Frontal cortex (tissue), 4 donors: ENCODE measurements at places on chromosomes 4 and X. TPM values are rescaled to one million over a fixed set of nuclear protein-coding genes. Genes with fewer than 3 reads are reported as not detected.

Gene CLGN
- total RNA-seq, result 4.5 TPM

GRCh38 chr4:88457307-88458103 lies 586 bp downstream of the HERC5 start:
- no peak for DNase-seq

GRCh38 chrX:124518885-124519284 lies 172.5 kb downstream of the SH2D1A start:
- DNase-seq, result no peak

- no peak for DNase-seq
Observed at GRCh38 chr4:925171-925570, 6.9 kb downstream of the GAK start.

GRCh38 chr4:27040356-27040755 lies 179.7 kb downstream of the STIM2 start:
- no peak for DNase-seq

DNA sequence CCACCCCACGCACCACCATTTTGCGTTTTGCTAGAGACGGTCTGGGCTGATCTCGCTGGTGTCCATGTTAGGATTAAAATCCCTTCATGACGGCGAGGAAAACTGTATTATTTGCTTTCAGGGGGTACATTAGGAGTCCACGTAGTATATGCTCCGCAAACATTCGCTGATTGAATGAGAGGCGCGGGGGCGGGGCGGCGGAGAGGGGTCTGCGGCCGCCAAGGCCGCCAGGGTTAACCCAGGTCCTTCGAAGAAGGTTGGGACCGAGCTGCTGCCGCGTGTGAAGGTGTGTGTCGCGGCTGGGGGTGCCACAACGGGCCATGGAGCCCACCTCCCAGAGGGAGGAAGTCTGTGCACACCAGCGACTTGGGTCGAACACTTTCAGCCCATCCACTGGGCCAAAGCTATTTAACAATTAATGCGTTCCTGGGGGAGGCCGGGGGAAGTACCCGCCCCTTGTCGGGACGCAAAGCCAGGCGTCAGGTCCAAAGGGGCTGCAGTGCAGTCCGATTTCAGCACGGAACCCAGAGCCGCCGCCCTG lies 6.4 kb upstream of the PITX2 start:
- no peak for DNase-seq

DNA sequence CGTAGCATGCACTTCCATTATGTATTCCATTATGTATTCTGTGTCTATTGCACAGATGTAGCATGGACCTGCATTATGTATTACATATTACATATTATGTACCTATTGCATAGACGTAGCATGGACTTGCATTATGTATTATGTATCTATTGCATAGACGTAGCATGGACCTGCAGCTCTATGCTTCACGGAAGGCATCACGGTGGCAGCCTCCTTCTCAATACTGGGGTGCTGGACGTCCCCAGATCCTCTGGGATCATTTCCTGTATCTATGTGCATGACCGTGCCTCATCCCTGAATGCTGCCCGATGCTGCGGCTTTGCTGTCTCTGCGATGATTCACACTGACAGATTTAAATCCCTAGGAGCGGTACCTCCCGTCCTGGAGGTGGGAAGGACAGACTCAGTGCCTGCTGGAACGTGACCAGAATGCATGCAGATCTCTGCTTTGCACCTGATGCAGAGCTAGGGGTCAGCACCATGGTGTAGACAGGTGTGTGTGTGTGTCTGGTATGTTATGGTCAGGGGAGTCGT lies 317.5 kb downstream of the DHRSX start:
- DNase-seq, result no peak
